T-helper 1 cell (primary cell): ENCODE measurements at places on chromosomes 4 and X.

GRCh38 chr4:129972257-129972656, 876.3 kb downstream of the C4orf33 start:
- no peak for DNase-seq

- DNase-seq = no peak
Measured at GRCh38 chr4:126687655-126688358, 945.0 kb upstream of the INTU start.

DNA sequence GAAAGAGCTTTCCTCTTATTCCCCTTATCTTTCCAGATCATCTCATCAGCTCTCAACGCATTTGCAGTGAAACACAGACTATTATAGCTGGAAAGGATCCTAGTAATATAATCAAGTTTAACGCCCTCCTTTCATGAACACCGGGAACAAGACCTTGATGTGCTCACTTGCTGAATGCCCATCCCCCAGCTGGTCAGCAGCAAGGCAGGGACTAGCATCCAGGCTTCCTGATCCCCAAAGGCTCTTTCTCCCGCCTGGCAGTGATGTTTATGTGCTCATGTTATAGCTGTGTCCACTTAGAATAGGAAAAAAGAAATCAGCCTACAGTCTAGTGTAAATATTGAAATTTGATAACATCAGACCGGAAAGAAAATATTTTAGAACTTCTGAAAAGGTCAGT, 24.6 kb downstream of the GPC4 start:
- DNase-seq = no peak

DNA sequence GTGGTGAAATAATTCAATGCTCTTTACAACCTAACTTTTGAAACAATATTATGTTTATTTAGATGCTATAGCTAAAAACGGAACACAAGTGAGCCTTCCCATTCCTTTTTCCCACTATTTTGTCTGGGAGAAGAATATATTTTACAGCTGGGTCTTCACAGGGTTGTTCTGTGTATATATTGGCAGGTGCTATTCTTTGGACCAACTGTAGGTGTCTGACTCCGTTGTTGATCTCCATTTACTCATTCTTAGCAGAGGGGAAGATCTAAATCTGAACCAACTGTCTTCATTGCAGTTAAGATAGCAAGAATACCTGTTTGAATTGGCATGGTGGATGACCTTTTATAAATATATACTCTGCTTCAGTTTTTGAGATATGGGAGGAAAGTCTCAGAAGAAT, 257.4 kb downstream of the CFAP299 start:
- DNase-seq = no peak

DNA sequence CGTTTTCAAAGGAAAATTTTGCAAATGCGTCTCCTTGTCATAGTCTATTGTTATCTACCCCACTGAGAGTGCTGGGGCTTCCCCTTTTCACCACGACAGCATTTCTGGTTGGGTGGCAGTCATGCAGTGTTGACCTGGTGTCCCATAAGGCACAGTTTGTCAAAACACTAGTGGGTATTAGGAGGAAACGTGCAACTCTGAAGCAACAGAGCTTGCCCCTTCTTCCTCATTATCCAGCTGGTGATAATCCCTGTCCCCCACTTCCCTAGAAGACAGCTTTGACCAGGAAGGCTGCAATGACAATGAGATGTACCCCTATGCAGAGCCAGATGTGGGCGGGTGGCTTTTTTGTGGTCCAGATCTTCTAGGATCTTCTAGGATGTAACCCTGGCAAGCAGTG, 1.8 kb downstream of the TBC1D1 start:
- DNase-seq = peak; percentile 16

DNA sequence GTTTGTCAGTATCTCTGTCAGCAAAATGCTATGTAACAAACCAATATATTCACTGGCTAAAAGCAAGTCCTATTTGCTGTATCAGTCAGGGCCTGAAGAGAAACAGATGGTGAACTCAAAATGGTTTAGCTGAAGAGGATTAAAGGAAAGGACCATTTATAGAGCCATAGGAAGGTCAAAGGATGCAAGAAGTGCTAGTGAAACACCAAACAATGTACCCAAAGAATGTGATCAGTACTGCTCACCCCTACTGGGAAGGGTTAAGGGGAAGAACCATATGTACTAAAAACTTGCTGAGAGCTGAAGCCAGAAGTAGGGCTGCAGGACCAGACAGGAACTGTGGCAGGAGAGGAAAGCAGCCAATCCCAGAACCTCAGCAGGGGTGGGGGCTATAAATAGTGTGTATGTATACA, 479.3 kb downstream of the INPP4B start:
- no peak for DNase-seq

DNA sequence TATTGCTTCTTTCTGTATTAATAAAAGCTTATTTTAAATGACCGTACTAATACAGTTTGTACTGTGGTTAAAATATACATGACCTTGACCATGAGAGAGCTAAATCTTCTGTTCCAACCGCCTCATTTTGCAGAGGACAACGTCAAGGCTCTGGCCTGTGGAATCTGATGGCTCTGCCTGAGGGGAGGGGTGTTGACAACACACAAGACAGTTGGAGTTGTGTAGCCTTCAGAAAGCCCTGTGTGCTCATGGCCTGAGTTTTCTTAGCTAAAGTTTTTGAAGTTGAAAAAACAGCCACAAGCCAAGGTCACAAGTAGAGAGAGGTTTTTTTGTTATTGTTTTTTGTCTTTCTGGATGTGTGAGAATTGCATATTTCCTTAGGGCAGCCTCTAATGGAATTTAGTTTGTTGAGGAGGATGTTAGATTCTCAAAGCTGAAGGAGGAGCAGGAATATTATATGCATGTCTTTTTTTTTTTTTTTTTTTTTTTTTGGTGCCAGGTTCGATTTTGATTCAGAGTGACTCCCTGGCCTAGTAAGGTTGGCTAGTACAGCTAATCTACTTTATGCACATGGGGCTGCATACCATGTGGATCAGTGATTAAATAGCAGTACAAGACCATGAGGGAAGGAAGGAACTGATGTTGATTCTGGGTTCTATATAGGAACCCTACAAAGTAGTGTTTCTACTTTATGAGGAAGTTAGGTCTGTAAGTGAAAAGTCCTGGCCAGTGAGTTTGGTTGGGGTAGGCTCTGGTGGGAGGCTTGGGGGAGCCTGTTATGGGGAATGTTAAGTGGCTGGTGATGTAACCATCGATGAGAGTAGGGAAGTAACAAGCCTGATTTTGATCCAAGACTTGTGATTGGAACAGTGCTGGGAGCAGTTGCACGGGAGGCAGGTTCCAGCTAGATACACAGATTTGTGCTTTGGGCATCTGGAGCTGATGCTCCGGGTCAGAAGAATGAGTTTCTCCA, 20.3 kb downstream of the SMS start:
- DNase-seq = no peak

DNA sequence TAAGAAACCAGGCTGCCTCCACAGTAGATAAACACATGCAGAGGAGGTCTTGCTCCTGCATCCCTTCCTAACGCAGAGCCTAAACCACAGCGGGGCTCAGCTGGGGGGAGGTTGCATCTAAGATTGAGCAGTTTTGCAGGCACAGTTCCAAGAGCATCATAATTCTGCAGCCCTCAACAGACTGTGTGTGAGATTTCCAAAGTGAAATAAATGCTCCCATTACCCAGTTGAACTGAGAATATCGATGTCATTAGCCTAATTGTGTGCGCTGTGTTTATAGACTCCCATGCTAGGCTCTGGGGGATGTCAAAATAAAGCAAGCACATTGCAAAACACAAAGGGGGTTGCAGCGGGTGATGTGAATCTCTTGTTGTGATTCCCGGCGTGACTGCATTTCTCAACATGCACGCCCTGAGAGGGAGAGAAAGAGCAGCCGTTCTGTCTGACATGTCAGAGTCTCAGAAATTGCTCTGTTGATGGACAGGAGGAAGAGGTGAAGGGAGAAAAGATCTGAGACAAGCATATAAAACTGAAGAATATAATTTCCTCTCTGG, 150.0 kb upstream of the PSAPL1 start:
- no peak for DNase-seq

GRCh38 chr4:94762326-94762725, 4.6 kb downstream of the BMPR1B start:
- no peak for DNase-seq

- no peak for DNase-seq
Measured at GRCh38 chr4:655464-656151, 18.5 kb downstream of the ATP5ME start.

DNA sequence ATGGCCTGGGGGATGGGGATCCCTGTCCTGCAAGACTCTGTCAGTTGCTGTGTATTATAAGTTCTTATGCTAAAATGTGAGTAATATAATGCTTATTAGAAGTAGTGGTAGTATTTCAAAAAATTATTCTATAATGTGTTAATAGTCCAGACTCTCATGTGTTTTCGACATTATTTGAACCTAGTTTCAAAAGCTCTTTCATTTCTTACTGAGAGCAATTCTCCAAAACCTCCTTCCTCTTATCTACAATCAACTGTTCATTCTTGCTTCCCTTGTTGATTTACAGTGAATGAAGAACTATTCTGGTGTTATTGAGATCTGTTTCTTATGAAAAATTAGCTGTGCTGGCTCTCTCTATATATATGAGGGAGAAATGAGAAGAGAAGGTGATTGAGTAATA, 32.9 kb upstream of the PTPN13 start:
- no peak for DNase-seq

GRCh38 chrX:153609917-153610835, 11.2 kb upstream of the CCNQ start:
- DNase-seq = peak; percentile 61

DNA sequence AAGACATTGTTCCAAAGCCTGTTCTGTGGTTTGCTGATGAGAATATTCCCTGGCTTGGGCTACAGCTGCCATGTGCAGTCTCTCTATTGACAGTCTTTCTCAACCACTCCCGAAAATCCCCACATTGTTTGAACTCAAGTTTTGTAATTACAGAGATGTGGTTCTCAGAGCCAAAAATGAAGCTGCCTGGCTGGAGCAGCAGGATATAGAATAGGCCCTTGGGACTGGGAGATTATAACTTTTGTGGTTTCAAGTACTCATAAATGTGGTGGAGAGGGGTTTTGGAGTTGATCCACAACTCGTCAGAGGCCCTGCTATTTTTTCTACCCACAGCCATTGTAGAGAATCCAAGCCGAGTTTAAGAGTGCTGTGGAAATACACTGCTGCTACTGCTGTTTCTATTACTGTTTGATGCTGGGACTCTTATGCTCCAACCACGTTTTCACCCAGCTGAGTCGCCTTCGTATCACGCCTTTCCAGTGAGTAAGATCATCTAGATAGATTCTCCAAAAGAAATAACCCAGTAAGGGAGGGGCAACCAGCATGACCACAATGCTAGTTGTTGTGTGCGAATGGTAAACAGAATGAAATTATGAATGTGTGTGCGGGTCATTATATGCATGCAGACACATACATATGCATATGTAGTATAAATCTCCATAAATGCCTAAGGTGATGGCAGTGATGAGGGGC, 57.1 kb upstream of the ATXN3L start:
- no peak for DNase-seq
